IMR-90 (cell line): ENCODE measurements at places on chromosomes 3 and 15.

DNA sequence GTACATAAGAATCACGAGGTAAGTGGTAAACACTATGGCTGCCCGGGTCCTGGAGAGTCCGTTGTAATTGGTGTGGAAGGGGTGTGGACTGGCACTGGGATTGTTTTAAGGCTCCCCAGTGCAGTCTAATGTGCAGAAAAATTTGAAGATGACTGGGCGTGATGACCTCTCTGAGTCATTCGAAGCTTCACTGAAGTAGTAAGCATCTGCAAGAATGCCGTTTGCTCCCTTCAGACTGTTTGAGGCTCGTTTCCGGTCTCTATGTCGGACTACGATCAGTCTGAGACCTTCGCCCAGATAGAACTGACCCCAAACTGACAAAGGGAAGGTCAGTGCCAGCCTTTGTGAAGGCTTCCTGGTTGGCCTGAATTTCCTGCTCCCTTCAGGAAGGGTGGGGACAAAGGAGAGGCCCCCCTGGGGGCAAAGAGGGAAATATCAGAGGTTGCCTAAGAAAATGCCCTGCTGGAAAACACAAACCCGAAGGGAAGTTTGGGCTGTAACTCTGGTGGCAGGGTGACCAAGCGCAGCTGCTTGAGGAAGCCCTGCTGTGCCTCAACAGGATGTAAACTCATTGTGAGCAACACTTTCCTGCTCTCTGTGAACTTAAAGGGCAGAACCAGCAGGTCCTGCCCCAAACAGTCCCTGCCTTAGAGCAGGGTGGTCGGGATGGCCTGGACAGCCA, 34.6 kb downstream of the BTD start:
- peak; percentile 96 for DNase-seq

DNA sequence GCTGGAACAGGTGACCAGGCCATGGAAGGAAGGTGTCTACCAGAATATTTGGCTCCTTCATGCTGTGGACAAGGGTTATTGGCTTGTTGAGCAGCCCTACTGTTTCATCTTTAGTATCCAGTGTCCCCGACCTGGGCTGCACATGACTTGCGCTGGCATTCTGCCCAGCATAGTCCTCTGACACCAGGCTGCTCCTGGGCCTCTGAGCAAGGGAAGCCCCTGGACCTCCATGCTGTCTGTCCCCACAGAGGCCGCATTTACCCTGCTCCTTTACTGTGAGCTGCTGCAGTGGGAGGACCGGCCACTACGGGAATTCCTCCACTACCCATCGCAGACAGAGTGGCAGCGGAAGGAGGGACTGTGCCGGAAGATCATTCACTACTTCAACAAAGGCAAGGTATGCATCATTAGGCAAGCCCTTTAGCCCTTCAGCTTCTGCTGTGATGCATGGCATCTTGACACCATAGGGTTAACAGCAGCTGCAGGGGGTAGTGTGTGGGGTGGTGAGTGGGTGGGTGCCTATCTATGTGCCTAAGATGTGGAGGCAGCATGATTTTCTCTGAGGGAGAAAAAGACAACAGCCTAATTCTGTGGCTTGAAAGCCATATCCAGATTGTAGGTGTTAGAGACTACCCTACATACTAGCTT, 44.0 kb upstream of the MANF start:
- peak; percentile 13 for DNase-seq

- DNase-seq: no peak
Measured at GRCh38 chr15:28915935-28916334, 30.2 kb downstream of the APBA2 start.

GRCh38 chr15:35725353-35725752, 179.4 kb upstream of the DPH6 start:
- peak; percentile 88 for DNase-seq

DNA sequence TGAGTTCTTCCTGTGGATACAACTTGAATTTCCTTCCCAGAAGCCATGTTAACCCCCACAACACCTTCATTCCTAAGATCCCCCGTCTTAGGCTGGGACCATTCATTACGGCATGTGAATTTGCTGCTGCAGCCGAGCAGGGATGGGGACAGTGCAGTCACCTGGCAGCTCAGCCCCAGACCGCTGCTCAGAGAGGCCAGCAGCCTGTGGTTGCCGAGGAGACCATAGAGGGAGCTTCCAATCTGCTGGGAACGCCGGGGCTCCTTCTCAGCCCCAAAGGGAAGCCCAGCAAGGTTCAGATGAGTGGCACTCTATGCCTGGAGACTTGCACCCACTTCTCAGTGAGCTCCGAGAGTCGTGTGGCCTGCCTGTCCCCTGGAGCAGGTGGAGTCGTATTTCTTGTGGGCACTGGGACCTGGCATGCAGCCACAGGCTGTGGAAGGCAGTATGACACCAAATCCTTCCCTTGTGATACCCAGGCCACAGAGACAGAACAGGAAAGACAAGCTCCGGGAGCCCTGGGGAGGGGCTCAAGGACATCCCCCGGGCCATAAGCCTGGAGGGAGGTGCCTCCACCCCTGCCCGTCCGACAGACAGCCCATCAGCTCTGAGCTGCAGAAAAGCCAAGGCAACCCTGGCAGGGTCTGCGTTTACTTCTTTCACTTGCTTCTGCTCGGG, 167.3 kb downstream of the FAM43A start:
- no peak for DNase-seq

GRCh38 chr3:70094197-70094596, 94.7 kb downstream of the SAMMSON start:
- DNase-seq: no peak

- DNase-seq: no peak
Measured at GRCh38 chr15:63327648-63328421, 50.4 kb downstream of the APH1B start.
